ENCODE measurements at places on chromosomes 5 and 9.

- no peak for DNase-seq
Measured at GRCh38 chr5:69213513-69214215, 21.0 kb upstream of the CDK7 start.

DNA sequence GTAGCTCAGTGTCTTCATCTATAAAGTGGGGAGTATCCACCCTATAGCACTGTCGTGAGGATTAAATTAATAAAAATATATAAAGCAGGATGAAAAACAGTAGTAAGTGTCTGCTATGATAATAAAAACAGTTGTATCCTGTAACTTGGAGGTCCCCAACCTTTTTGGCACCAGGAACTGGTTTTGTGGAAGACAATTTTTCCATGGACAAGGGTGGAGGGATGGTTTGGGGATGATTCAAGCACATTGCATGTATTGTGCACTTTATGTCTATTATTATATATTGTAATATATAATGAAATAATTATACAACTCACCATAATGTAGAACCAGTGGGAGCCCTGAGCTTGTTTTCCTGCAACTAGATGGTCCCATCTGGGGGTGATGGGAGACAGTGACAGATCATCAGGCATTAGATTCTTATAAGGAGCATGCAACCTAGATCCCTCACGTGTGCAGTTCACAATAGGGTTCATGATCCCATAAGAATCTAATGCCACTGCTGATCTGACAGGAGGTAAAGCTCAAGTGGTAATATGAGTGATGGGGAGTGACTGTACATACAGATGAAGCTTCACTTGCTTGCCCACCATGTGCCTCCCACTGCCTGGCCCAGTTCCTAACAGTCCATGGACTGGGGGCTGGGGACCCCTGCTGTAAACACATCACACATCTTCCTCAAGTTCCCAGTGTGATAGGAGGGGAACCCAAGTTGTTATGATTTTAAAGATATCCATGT lies 177.4 kb upstream of the DAPK1 start:
- DNase-seq = no peak

DNA sequence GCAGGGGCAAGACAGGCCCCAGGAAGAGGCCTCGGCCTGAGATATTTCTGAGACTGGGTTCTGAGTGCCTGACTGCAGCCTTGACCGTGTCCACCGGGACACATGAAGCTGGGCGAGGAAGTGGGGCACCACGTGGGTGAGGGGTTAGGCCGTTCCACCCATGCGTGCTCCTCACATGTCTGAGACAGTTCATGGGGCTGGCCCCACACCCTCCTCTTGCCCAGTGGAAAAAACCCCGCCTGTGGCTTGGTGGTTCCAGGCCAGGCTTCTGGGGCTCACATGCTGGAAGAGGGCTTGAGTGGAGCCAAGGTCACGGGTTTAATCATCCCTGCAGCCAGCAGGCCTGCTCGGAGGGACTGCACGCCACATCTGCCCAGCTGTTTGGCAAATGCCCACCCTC lies 11.4 kb downstream of the HMCN2 start:
- DNase-seq = no peak

GRCh38 chr9:68844157-68844556 lies 139.1 kb downstream of the PIP5K1B start:
- no peak for DNase-seq

- no peak for DNase-seq
Measured at GRCh38 chr5:82794876-82795275, 282.3 kb downstream of the TMEM167A start.

DNA sequence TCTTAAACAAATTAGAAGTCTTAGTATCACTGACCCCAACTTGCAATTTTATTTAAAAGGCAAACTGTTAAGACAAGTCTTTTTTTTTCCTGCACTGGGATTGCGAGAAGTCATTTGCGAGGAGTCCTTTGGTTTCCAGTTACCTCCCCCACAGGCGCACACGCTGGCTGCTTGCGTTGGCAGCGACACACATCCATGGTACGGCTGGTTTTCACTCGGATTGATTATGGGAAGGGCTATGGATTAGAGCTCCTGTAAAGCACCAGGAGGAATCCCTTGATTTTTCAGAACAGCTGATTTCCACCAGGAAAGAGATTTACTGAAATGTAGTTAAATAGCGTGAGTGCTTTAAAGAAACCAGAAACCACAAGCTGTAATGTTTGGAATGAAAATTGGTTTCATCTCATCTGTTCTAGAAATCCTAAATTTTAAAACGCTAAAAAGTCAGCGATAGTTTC lies 737 bp downstream of the SLC1A3 start:
- DNase-seq = no peak

DNA sequence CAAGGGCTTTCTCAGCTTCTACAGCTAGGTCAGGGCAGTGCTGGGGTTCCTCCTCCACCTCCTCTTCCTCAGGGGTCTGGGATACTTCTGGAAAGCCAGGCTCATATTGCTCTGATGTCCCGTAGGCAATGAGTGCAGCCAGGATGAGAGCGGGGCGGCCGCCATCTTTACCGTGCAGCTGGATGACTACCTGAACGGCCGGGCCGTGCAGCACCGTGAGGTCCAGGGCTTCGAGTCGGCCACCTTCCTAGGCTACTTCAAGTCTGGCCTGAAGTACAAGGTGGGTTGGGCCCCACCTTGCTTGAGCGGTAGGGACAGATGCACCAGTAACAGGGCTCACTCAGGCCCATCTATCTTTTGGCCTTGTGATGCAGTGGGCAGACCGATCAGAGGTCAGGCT lies 34.8 kb downstream of the GSN start:
- DNase-seq = no peak

GRCh38 chr5:57219386-57219785 lies 45.5 kb downstream of the GPBP1 start:
- DNase-seq = peak; percentile 8

GRCh38 chr9:106862821-106863720 lies at the start of gene ZNF462:
Gene ZNF462 (plus strand): TSS chr9:106863166. CDS start chr9:106923384, 60,218 bp downstream.
- DNase-seq = no peak

- DNase-seq = no peak
Measured at GRCh38 chr9:87630846-87631245, 95.1 kb upstream of the CTSL start.

GRCh38 chr5:107578051-107578635 lies 92.6 kb downstream of the EFNA5 start:
- DNase-seq = no peak

DNA sequence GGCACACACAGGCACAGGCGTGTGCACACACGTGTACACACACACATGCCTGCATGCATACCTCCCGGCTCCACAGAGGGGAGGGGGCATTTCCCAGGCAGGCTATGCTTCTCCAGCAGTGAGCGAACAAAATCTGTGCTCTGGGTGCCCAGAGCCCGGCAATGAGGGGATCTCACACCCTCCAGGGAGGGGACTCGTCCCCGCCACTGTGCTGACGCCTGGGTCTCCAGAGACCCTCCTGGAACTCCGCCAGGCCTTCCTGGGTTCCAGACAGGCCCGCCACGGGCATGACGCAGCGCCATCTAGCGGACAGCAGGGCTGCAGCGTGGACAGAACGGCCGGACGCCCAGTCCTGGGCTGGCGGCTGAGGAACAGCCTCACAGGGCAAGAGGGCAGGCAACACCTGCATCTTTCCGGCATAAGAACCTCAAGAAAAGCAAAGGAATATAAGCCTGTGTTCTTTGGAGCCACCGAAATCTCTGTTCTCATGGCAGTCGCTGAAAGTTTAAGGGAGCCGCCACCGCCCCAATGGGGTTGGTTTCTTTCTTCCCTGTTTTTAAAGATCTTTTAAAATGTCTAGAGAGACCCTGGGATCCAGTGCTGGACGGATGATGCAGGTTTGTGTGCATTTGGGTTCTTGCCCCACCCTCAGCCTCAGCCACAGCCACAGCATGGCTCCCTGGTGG lies 135.6 kb upstream of the PPP1R26 start:
- DNase-seq = peak; percentile 65

- DNase-seq = no peak
Measured at GRCh38 chr9:110213413-110214044, 5.6 kb upstream of the C9orf152 start.

Measured in activated T-cell treated with anti-CD3 and anti-CD28 coated beads, Interleukin-2, amount 50 U/mL, for 72 hours (primary cell).